ENCODE measurements at places on chromosomes 12 and 14.

DNA sequence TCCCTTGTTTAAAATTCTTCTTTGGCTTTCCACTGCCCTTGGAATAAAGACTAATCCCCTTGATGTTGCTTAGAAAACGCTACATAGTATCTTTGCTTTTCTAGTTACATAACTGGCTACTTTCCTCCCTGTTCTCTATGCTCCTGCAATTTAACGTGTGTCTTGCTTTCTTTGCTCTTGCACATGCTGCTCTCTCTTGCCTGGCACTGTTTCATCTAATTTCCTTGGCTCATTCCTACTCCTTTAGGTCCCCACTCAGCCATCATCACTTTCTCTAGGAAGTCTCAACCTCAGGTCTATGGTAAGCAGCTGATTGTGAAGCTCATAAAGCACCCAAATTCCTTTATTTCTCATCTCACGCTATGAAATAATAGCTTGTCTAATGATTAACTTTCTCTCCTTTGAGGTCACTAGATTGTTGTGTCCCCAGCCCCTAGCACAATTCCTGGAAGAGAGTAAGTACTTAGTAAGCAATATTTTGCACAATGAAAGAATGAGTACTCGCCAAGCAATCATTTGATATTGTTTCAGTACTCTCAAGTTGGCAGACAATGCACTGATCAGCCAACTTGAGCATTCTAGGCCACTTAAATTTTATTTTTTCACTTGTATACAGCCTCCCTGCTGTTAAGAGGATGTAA is 3.3 kb downstream of the ALDH6A1 start:
- DNase-seq, result no peak

GRCh38 chr12:61530456-61530855 is 729.7 kb upstream of the USP15 start:
- no peak for DNase-seq

- no peak for DNase-seq
Observed at GRCh38 chr12:79661629-79662028, 29.1 kb downstream of the PAWR start.

DNA sequence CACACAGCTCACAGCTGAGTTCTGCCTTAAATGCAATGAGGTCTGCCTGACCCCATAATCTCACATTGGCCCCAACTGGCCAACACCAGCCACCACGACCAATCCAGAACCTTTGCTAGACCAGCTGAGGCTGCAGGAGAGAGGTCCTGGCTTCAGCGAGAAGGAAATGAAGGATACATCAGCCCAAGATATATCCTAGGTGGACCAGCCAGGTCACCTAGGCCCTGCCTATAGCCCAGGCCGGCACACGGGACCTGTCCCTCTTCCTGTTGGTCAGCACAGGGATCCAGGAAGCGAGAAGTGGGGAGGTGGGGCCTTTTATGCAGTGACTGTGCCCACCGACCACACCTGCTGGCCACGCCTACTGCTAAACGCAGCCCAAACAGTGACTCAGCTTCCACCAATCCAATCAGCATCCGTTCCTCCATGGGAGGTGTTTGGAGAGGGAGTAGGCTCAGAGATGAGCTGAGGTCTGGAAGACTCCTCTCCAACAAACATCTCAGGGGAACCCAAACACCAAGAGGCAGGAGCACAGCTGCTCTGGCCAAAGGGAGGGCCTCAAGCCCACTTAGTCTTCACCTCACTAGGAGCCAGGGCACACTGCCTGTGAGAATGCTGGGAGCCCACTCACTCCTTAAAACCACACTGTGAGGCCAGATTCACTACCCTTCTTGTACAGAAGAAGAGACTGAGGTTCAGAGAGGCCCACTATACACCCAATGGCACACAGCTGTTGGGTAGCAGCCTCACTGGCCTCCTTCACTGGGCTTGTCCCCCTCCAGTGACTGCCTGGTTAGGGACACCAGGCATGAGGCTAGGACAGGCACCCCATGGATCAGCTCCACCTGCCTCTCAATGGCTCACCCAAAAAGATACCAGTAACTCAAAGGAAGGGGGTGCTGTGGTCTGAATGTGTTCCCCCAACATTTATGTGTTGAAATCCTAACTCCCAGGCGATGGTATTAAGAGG is 51.3 kb upstream of the PPP2R5C start:
- DNase-seq, result no peak

- no peak for DNase-seq
Observed at GRCh38 chr12:90990611-90991010, 14.2 kb downstream of the EPYC start.

- DNase-seq, result no peak
Observed at GRCh38 chr12:94679554-94680195, 29.3 kb upstream of the TMCC3 start.
